ENCODE measurements at places on chromosomes 2 and 18.

- no peak for DNase-seq
Observed at GRCh38 chr18:34870555-34871310, 160.6 kb downstream of the DTNA start.

GRCh38 chr2:231009236-231009919 lies 13.5 kb downstream of the SPATA3 start:
- no peak for DNase-seq

DNA sequence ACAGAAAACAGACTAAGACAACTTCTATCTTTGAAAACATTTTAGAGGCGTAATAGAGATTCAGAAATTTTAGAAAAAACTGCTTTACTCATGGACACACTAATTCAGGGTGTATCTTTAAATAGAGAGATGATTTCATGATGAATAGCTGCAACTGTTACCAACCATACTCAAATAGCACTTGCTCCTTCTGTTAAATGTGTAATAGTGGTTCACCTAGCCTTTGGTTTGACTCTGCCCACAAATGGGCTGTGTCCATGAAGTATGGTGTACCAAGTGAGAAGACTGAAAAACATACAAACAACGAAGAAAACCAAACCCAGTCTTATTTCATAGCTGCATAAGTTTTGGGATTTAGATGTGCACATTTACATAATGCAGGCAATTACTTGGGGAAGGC lies 610.6 kb downstream of the PLCL1 start:
- DNase-seq = no peak

DNA sequence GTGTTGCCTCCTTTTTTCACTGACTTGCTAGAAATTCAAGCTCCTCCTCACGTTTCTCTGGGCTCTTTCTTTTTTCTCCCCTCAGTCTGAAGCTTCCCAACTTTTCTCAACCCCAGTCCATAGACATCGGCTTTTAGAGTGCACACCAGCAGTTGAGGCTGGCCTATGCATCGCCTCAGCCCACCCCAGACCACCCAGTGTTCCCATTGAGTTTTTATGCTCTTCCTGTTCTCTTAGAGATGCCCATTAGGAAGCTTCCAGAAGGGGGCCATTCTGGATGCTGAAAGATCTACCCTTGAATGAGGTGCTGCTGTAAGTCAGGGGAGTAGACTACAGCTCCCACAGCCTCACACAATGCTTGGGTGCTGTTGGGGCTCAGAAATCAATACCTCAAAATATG lies 12.0 kb upstream of the GYPC start:
- DNase-seq = no peak

Data from EH (cell line).